Frontal cortex (tissue), 4 donors: ENCODE measurements at places on chromosomes 11 and 22.

GRCh38 chr11:45145083-45145378 is 1.4 kb upstream of the PRDM11 start:
- DNase-seq: no peak

GRCh38 chr22:30159561-30160353 is 79.5 kb downstream of the HORMAD2 start:
- DNase-seq: peak; percentile 27

DNA sequence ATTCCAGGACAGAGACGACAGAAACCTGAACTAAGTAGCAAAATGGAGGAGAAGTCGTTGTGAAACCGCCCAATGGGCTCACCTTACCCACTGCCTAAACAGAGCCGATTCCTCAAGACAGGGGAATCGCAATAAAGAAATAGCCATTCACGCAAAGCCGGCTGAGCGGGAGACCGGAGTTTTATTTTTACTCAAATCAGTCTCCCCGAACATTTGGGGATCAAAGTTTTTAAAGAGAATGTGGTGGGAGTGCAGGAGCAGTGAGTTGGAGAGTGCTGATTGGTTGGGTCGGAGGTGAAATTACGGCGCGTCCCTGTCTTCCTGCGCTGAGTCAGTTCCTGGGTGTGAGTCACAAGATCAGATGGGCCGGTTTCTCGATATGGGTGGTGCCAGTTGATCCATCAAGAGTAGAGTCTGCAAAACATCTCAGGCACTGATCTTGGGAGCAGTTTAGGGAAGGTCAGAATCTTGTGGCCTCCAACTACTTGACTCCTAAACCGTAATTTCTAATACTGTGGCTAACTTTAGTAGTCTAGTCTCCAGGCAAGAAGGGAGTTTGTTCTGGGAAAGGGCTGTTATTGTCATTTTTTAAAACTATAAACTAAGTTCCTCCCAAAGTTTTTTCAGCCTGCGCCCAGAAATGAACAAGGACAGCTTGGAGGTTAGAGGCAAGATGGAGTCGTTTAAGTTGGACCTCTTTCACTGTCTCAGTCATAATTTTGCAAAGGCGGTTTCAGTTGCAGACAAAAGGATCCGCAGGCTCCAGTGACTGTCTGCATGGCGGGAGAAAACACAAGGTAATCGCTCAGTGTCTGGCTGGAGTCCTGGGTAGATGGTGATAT is 34.1 kb downstream of the OR4D9 start:
- no peak for DNase-seq

GRCh38 chr11:10906521-10906920 is 48.7 kb upstream of the ZBED5 start:
- no peak for DNase-seq

DNA sequence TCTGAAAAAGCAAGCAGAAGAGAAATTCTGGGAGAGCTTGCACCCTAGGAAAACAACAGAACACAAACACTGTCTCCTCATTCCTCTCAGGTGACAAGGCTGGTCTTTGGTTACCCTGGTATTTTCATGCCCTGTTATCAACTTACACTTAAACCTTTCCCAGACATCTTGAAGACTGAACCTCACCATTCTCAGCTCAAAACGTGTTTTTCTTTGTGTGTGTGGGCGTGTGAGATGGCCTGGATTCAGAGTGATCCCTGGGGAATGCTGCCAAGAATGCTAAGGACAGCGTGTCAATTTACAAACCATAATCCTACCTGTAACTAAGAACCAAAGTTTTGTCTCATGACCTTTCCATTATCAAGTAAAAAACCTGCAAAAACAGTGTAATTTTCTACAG is 33.3 kb downstream of the ELF5 start:
- no peak for DNase-seq

GRCh38 chr11:44930588-44931302 is 19.9 kb downstream of the TP53I11 start:
- no peak for DNase-seq

- no peak for DNase-seq
These were observed 490.4 kb downstream of the INSC start for GRCh38 chr11:15605094-15605493.

GRCh38 chr11:14904745-14905103 is 12.7 kb upstream of the CYP2R1 start:
- DNase-seq: peak; percentile 66

- DNase-seq: no peak
These were observed 50.4 kb downstream of the GDPD4 start for GRCh38 chr11:77250881-77251640.
